ENCODE measurements at places on chromosomes 4 and X.

GRCh38 chr4:40321574-40322275 lies 13.4 kb upstream of the CHRNA9 start:
- no peak for DNase-seq

GRCh38 chrX:153407736-153408135 lies 3.5 kb upstream of the ZFP92 start:
- no peak for DNase-seq

DNA sequence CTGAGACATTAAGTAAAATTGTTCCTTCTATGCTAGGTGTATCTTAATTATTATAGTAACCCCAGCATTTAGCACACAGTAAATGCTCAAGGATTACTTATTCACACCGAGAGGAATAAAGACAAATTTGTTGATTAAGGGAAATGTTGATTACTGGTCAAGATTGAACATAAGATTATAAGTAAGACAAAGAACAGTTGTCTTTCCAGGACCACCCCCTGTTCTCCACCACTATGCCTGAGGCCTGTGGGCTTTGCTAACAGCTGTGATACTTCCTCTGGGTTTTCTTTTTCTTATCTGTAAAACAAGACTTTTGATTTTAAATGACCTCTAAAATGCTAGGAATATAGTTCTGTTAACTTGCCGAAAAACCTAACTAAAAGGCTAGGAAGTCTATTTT lies 128.0 kb downstream of the DCLK2 start:
- DNase-seq = no peak

DNA sequence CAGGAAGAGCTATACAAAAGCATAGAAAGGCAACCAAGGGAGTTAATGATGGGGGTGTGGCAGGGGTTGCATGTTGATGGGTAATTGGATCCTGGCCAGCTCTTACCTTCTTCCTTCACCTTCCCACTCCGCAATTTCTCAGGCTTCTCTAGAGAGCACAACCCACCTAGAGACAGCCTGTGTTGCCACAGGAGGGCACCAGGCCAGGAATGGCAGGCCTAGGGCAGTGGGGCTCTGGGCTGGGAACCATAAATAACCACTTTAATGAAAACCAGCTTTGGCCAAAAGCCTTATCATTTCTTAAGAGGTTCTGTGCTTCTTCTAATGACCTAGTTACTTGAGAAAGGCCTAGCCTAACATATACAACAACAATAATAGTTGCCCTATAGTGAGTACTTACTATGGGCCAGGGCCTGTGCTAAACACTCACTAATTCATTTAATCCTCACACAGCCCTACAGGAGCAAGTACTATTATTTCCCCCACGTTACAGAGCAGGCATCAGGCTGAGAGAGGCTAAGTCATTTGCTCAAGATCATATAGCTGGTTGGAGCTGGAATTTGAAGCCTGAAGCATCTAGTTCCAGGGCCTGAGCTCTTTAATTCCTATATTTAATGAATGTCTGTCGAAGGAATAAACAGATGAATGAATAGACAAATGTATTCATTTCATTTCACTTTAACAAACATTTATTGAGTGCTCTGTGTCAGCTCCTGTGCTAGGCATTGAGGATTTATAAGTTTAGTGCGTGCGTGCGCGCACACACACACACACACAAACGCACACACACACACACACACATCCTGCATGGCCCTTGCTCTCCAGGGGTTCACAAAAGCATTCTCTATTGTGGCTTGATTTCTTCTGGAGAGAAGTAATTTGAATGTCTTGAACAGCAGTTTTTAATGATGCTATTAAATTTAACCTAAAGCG lies 66.8 kb downstream of the RTL9 start:
- DNase-seq = no peak

All from dermis microvascular lymphatic vessel endothelial cell (primary cell).